Stimulated activated CD8-positive, alpha-beta memory T cell treated with anti-CD3 and anti-CD28 coated beads, Interleukin-7, amount 100 ng/mL, for 48 hours (primary cell): ENCODE measurements at places on chromosomes 1 and 21.

DNA sequence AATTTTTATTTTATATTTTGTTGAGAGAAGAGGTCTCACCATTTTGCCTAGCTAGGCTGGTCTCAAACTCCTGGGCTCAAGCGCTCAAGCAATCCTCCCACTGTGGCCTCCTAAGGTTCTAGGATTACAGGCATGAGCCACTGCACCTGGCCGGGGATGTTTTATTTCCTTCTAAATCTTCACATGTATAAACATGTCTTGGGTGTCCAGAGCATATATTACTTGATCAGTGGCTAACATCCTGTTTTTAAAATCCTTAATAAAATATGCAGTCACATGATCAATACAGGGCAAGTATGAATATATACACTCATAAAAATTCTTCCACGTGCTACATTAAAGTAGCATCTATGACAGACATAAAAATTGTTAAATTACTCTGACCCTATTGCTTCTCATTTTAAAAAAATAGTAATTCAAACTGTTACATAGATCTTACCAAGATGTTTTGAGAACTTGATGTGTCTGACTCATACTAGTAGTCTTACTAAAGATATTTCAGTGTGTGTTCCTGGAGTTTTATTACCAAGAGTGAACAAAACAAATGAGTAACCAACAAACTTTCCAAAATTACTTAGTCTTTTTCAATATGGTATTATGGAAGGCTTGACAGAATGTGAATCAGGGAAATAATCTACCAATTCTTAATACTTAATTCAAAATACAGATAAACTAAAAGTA lies 222.5 kb downstream of the SLC45A1 start:
- no peak for DNase-seq

GRCh38 chr1:67677408-67677807 lies 7.6 kb upstream of the GADD45A start:
- no peak for DNase-seq

- no peak for DNase-seq
Measured at GRCh38 chr1:44016041-44016889, 15.0 kb downstream of the SLC6A9 start.

- no peak for DNase-seq
Measured at GRCh38 chr1:36137776-36138175, 11.5 kb downstream of the TRAPPC3 start.

DNA sequence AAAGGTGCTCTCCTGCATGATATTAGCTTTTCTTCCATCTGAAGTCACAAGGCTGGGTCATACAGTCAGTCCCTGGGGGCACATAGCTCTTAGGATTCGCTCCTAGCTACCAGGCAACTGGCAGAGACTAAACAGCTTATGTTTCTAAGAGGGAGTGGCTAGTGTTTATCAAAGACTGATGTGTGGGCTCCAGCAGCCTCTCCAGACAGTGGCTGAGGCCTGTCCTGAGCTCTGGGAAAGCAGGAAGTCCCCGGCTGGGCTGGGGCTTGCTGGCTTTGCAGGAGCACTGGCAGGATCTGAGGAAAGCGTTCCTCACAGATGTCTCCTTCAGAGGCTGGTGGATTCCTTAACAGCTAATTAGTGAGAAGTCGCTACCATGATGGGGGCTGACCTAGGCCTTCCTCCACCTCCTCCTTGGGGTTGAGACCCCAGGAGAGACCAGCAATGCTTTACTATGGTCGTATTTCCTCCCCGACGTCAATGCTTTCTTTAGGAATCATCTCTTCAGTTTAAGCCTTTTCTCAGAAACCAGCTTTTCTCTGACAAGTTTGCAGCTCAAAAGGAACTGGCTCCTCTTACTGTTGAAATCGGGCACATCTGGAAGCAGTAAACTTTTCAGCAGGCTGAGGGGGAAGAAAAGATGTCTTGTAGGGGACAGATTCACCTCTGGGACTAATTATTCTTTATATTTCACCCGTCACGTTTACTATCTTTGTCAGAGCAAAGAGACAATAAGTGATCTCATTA lies 33.5 kb upstream of the HHAT start:
- DNase-seq: no peak
